ENCODE measurements at places on chromosomes 2 and 18. TPM values are rescaled to one million over a fixed set of nuclear protein-coding genes. Genes with fewer than 3 reads are reported as not detected.

Gene DSG1
- polyA plus RNA-seq: not detected

Gene OTOS
- polyA plus RNA-seq: not detected

Gene IL18R1
- polyA plus RNA-seq: not detected

Gene SLC38A11
- polyA plus RNA-seq: 1.0 TPM

Gene CYTIP
- polyA plus RNA-seq: not detected

Gene NOSTRIN
- polyA plus RNA-seq: 7.5 TPM
